Mucosa of gallbladder (tissue), 1 donor: ENCODE measurements at places on chromosomes 1 and 21. TPM values are rescaled to one million over a fixed set of nuclear protein-coding genes. Genes with fewer than 3 reads are reported as not detected.

AMY1B gene
- total RNA-seq: not detected

KIAA0040 gene
- 16.1 TPM for total RNA-seq

OR2L8 gene
- not detected for total RNA-seq

DNA sequence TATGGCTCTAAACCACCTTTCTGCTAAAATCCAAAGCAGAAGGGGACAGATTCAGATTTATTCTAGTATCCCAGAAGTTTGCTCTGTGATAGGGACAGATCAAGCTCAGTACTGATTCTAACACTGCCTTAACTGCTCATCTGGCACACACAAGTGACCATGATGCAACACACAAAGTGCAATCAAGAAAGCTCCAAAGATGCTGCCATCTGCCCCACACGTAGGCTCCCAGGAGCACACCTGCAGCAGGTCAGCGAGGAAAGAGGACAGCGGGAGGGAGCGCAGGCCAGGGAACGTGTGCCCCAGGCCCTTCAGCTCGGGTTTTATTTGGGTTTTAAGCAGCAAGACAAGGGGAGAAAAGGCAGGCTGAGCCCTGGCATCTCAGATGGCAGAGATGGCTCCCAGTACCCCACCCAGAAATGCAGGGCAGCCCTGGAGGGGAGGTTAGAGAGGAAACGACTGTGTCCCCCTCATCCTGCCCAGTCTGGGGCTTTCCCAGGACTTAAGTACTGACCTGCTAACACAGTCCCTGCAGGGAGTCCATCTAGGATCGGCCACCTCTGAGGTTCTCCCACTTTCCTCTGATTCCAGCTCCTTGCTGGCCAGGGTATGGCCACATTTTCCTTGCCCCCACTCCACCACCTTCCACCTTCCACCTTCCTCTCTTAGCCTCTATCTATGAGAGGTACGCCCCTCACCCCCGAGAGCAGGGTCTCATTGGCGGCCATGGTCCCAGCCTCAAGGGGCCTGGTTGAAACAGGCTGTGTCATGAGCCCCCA lies 1.2 kb downstream of the TRIM11 start:
- no peak for DNase-seq

DNA sequence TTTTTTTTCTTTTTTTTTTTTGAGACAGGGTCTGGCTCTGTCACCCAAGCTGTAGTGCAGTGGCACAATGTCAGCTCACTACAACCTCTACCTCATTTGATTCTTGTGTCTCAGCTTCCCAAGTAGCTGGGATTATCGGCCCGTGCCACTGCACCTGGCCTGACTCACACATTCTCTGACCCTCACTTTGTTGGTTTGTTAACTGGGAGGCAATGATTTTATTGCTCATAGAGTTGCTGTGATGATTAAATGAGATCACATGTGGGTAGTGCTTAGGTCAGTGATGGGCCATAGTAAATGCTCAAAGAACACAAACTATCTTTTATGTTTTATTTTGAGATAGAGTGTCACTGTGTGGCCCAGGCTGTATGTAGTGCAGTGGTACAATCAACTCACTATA lies 47.3 kb upstream of the SSBP3 start:
- DNase-seq: no peak

DNA sequence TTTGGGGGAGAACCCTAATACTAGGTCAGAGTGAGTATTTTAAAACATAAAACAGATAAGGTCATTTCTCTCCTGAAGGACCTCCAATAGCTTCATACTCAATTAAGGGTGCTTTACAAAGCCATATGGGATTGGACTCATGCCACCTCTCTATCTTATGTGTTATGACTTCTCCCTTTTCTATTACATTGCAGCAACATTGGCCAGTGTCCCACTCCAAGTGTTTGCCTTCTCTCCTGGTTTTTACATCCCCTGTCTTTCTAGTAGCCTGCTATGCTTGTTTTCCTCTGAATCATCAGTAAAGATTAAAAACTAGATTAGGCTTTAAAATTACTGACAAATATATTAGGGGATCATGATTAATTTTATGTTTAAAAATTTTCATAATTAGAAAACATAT lies 66.6 kb downstream of the SCMH1 start:
- DNase-seq: no peak

GRCh38 chr1:117886101-117886795 lies 43.2 kb downstream of the GDAP2 start:
- no peak for DNase-seq

DNA sequence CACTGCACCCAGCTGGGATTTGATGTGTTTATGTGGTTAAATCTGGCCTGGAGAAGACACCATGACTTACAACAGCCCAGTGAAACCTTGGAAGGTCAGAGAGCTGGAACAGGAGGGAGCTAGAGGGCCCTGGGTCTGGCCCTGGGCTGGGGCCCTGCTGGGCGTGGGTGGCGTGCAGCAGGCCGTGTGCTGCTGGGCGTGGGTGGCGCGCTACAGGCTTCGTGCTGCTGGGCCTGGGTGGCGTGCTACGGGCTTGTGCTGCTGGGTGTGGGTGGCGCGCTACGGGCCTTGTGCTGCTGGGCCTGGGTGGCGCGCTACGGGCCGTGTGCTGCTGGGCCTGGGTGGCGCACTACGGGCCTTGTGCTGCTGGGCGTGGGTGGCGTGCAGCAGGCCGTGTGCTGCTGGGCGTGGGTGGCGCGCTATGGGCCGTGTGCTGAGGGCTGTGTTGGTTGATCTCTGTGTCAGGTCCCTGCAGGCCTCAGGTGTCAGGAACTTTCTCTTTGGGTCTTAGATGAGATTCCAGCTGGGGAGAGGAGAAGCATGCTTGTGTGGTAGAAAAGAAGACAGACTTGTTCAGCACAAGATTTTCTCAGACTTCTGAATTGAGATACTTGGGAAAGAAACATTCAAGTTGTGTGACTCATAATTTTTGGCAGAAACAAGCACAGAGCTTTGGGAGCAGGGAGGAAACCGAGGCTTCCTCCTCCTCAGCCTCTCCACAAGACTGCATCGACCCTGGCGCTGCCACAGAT lies 66.0 kb downstream of the COL18A1 start:
- DNase-seq: no peak

- DNase-seq: no peak
Observed at GRCh38 chr1:107851418-107851817, 113.6 kb downstream of the VAV3 start.

GRCh38 chr1:78068681-78069283 lies 23.0 kb downstream of the GIPC2 start:
- DNase-seq: no peak

GRCh38 chr1:221644663-221645258 lies 97.1 kb downstream of the DUSP10 start:
- no peak for DNase-seq

GRCh38 chr1:179177182-179177581 lies 52.3 kb downstream of the ABL2 start:
- DNase-seq: peak; percentile 30
